ENCODE measurements at places on chromosomes 3 and 15. TPM values are rescaled to one million over a fixed set of nuclear protein-coding genes. Genes with fewer than 3 reads are reported as not detected.

Gene C2CD4A
- 0.17 TPM for total RNA-seq

Gene GOLGA6B
- not detected for total RNA-seq

Gene RAB6B
- total RNA-seq: 0.65 TPM

Gene SYNPR
- total RNA-seq: not detected

GRCh38 chr3:177177749-177178221 is 19.5 kb downstream of the TBL1XR1 start:
- peaks cover 49% of the 10 kb centered on the region for H3K4me1 ChIP-seq
- no peaks in the 10 kb centered on the region for H3K27me3 ChIP-seq
- H3K36me3 ChIP-seq: peaks cover 26% of the 10 kb centered on the region
- no peak for DNase-seq
- H3K27ac ChIP-seq: no peak overlapping the region
- no peak overlapping the region for H3K4me3 ChIP-seq

- H3K4me3 ChIP-seq: no peak overlapping the region
- no peaks in the 10 kb centered on the region for H3K4me1 ChIP-seq
- no peaks in the 10 kb centered on the region for H3K36me3 ChIP-seq
- H3K27me3 ChIP-seq: peaks cover 2% of the 10 kb centered on the region
Measured at GRCh38 chr3:150324788-150325187, 83.3 kb upstream of the TSC22D2 start.

DNA sequence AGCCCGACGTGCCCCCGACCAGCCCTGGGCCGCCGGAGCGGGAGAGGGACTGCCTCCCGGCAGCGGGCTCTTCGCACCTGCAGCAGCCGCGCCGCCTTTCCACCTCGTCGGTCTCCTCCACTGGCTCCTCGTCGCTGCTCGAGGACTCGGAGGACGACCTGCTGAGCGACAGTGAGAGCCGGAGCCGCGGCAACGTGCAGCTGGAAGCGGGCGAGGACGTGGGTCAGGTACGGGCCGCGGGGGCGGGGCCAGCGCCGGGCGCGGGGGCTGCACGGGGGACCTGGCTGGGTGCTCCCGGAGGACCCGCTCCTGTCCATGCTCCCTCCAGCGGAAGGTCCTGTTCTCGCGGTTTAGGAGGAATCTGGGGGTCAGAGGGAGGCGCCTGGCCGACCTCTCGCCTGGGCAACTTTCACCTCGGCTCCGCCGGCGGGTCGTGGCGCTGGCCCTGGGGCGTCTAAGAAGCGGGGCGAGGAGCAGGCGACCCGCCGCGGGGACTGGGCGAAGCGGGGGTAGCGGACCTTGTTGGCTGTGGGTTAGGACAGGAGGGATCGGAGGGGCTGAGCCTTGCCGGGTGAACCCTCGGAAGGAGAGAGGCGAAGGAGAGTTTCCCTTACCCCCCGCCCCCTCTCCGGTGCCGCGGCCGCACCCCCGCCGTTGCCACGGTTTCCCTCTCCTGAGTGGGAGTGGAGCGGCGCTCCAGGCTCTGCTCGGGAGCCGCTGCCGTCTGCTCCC is 682 bp downstream of the ITPKA start:
- DNase-seq: no peak
- H3K4me3 ChIP-seq: peak overlapping the region; percentile 60
- H3K36me3 ChIP-seq: peaks cover 4% of the 10 kb centered on the region
- peaks cover 26% of the 10 kb centered on the region for H3K27me3 ChIP-seq

DNA sequence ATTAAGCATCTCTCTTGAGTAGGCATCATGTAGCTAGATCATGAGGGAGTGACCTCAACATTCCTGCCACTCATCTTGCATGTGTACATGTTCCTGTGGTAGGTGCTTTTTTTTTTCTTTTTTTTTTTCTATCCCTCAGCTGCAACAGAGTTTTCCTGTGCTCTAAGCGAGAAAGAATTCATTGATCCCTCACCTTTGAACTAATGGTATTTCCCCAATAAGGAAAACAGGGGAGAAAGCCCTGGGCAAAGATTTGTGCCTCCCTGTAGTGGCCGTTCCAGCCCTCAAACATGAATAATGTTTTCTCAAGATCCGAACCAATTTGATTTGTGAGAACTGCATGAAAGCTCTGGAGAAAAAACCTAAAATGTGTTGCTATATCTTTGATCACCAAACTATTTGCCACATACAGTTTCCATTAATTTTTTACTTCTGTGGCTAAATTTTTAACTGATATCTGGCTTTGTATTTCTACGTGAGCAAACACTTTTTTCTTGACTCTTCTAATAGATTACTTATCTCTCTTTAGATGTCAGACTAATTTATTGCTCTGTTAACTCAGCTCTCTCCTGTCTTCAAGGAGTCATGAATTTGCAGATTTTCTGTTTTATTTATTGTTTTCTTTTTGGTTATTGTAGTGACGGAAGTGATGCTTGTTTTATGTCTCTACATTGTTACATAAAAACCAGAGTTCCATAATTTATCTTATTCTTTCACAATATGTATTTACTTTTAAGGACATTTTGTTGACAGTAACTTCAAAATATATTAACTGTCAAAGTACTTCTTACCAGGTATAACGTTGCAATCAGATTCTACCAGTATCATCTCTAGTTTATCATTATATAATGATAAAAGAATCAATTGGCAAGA is 1396.5 kb downstream of the OTOL1 start:
- no peak overlapping the region for H3K4me3 ChIP-seq
- H3K27me3 ChIP-seq: no peaks in the 10 kb centered on the region
- DNase-seq: no peak
- H3K27ac ChIP-seq: no peak overlapping the region

DNA sequence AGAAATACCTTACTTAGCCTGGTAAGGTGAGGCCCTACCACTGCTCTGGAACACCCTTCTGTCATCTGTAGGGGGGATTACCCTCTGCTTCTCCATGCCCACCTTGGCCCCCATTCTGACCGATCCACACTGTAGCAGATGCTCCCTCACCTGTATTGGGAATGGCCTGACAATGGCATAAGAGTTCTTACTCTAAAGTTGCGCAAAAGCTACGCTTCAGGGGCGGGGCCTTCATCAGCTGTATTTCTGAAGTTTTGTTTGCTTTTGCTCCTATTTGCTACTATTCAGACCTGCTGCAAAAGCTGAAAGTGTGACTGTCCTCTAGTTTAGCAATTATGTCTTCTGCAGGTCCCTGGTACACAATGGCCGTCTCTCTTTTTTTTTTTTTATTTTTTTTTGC is 252.6 kb downstream of the TLE3 start:
- H3K4me3 ChIP-seq: no peak overlapping the region
- H3K36me3 ChIP-seq: no peaks in the 10 kb centered on the region
- no peak for DNase-seq
- H3K27me3 ChIP-seq: peaks cover 17% of the 10 kb centered on the region
- peaks cover 6% of the 10 kb centered on the region for H3K4me1 ChIP-seq

DNA sequence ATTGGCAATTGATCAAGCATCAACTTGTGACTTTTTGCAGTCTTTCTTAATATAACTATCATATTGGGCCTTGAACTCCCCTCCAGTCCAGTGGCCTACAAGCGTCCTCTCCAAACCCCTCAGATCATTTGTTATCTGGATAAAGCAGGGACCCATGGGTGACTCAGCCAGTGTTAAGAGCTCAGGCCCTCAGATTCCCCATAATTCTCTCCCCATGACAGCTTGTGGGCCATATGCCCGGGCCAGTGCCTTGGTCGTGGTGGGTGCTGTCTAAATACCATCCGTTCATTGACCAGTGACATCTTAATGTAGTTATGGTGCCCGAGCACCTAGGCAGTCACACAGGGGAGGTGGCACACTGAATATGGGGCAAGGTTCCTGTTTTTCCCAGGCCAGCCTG is 18.1 kb downstream of the MCF2L2 start:
- H3K36me3 ChIP-seq: no peaks in the 10 kb centered on the region
- no peak for DNase-seq
- no peaks in the 10 kb centered on the region for H3K4me1 ChIP-seq
- H3K27me3 ChIP-seq: peaks cover 4% of the 10 kb centered on the region
- H3K4me3 ChIP-seq: no peak overlapping the region

- H3K4me3 ChIP-seq: peak overlapping the region; percentile 63
- peaks cover 23% of the 10 kb centered on the region for H3K4me1 ChIP-seq
- DNase-seq: no peak
- H3K27me3 ChIP-seq: peaks cover 2% of the 10 kb centered on the region
- H3K36me3 ChIP-seq: no peaks in the 10 kb centered on the region
Measured at GRCh38 chr3:120559242-120560061, 36.7 kb upstream of the NDUFB4 start.

DNA sequence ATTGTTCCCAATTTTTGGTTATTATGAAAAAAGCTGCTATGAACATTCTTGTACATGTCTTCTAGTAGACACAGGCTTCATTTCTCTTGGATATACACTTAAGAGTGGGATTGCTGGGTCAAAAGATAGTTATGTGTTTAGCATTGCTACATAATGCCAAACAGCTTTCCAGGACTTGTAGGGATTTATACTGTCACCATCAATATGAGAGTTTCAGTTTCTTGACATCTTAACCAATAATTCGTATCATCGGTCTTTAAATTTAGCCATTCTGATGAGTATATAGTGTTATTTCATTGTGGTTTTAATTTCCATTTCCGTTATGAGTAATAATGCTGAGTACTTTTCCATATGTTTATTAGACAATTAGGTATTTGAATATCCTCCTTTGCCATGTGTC is 190.3 kb upstream of the PFN2 start:
- no peaks in the 10 kb centered on the region for H3K36me3 ChIP-seq
- no peak overlapping the region for H3K4me3 ChIP-seq
- H3K27ac ChIP-seq: no peak overlapping the region
- no peak for DNase-seq

DNA sequence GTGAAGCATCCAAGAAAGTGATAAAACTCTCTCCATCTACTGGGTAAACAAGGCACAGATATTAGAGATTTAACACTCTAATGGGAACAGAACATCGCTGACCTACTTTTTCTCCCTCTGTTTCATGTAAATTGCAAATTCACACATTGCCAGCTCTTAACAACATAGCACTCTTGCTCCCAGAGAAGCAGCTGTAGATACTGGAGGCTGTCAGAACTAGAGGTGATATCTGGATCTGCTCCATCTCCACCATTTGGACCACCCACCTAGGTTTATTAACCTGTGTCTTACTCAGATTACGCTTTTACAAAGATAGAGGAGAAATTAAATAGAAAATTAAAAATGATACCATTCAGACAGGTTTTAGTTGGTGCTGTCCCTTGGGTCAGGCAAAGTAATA is 289.1 kb upstream of the CRBN start:
- no peaks in the 10 kb centered on the region for H3K4me1 ChIP-seq
- H3K36me3 ChIP-seq: no peaks in the 10 kb centered on the region

GRCh38 chr15:73712107-73712506 is 27.9 kb downstream of the CD276 start:
- H3K27me3 ChIP-seq: peaks cover 11% of the 10 kb centered on the region
- H3K36me3 ChIP-seq: no peaks in the 10 kb centered on the region
- no peak overlapping the region for H3K27ac ChIP-seq
- no peak overlapping the region for H3K4me3 ChIP-seq

GRCh38 chr3:132629928-132630327 is 29.7 kb downstream of the ACAD11 start:
- H3K4me1 ChIP-seq: peaks cover 7% of the 10 kb centered on the region
- no peak for DNase-seq
- no peaks in the 10 kb centered on the region for H3K27me3 ChIP-seq

DNA sequence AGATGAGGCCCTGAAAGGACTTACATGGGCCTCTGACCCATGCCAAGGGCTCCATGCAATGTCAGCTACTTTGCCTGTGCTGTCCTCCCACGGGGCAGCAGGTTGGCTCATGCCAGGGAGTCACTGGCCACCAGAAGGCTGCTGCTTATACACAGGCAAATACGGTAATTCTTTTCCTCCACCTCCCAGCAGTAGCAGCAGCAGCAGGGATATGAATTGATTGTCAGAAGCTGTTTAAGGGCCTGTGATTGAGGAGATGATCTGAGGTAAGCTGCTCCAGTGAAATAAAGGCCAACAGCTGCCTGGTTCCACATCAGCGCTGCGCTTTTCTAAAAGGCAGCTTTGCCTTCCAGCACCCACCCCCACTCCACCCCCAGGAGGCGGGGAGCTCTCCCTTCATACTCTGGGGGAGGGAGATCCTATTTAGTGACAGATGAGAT is 250.5 kb downstream of the SHQ1 start:
- H3K36me3 ChIP-seq: no peaks in the 10 kb centered on the region
- H3K4me1 ChIP-seq: peaks cover 10% of the 10 kb centered on the region
- H3K4me3 ChIP-seq: no peak overlapping the region
- no peak for DNase-seq
- peaks cover 8% of the 10 kb centered on the region for H3K27me3 ChIP-seq
- H3K27ac ChIP-seq: no peak overlapping the region

DNA sequence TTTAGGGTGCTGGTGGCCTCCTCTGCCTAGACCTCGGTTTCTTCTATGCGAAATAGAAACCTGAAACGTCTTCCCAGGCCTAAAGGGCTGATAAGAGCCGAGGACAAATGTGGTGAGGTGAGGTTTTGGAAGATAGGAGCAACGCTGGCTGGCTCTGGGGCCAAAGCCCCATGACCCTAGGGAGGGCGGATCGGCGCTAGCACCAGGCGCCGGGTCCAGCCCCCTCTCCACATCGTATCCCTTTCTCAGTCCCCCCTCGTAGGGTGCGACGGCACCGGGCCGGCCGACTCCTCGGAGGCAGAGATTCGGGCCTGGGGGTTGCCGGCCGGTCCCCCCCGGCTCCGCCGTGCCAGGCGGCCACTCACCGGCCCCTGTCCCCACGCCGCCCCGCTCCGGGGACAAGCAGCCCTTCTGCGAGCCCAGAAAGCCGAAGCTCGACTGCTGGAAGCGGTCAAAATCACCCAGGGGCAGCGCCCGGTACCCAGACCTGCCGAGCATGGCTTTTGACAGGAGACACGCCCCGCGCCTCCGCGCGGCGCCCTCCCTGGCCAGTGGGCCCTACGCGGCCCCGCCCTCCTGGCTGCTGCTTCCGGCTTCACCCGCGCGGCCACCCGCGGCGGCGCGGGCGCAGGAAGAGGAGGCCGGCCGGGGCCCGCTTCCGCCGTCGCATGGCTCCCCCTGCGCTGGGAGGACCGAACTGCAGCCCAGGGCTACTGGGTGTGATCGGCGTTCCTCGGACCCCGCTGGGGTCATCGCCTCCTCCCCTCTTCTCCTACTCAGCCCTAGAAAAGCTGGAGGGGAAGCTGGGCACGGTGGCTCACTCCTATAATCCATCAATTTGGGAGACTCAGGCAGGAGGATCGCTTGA is at the start of gene STOML1:
Gene STOML1 (minus strand): TSS at position 570 of the 868 bp plus-strand sequence. CDS start 72 bp downstream, at position 498.
- peaks cover 1% of the 10 kb centered on the region for H3K36me3 ChIP-seq
- peak within 1 kb of the TSS; percentile 85 for H3K27ac ChIP-seq
